ENCODE measurements at places on chromosomes 1 and 21. TPM values are rescaled to one million over a fixed set of nuclear protein-coding genes. Genes with fewer than 3 reads are reported as not detected.

Gene ASH1L
- total RNA-seq: 65.2 TPM

Gene PTGER3
- total RNA-seq: 1.2 TPM

Gene BCAN
- 98.8 TPM for total RNA-seq

Gene TP73
- 0.25 TPM for total RNA-seq

Gene RGS16
- 2.2 TPM for total RNA-seq

Gene OR10R2
- not detected for total RNA-seq

Gene FHL3
- 5.2 TPM for total RNA-seq

Gene RHCE
- 0.25 TPM for total RNA-seq

Gene KCNQ4
- total RNA-seq: 1.2 TPM

Gene ZNF593OS
- total RNA-seq: not detected

Gene TPM3
- total RNA-seq: 127 TPM

Gene IBA57
- 4.2 TPM for total RNA-seq

Gene SNAPIN
- total RNA-seq: 32.2 TPM

Gene RGSL1
- not detected for total RNA-seq

Gene OPTC
- total RNA-seq: not detected

Gene AMPD1
- not detected for total RNA-seq

Gene GJA8
- not detected for total RNA-seq

Gene TRPM2
- total RNA-seq: 2.0 TPM
